Activated CD4-positive, alpha-beta T cell treated with anti-CD3 and anti-CD28 coated beads, Interleukin-2, amount 50 U/mL, for 24 hours (primary cell): ENCODE measurements at places on chromosomes 1 and 21.

- no peak for DNase-seq
Observed at GRCh38 chr1:205247130-205247921, 19.6 kb downstream of the TMCC2 start.

- no peak for DNase-seq
Observed at GRCh38 chr1:4915154-4915553, 260.7 kb downstream of the AJAP1 start.

DNA sequence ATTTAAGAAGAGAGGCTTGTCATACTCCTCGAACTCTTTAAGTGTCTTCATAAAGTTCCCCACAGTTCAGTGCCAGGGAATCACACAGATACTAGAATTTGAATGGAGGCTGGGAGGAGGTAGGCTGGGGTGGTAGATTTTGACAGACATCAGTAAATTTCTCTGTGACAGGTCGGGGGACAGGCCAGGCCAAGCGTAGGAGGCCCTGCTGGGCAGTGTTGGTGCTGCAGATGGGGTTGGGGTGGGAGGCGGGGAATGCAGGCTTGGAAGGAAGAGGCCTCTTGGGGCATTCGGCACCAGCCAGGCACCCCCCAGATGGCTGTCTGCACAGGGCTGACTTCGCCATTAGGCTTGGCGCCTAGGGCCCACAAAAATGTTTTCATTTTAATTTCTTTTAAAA, 84.0 kb downstream of the MAN1C1 start:
- no peak for DNase-seq

GRCh38 chr1:43577655-43578542, 47.2 kb downstream of the PTPRF start:
- no peak for DNase-seq

GRCh38 chr1:235077571-235078479, 50.8 kb downstream of the TOMM20 start:
- DNase-seq, result no peak

- no peak for DNase-seq
Observed at GRCh38 chr1:6996371-6996770, 211.1 kb downstream of the CAMTA1 start.

DNA sequence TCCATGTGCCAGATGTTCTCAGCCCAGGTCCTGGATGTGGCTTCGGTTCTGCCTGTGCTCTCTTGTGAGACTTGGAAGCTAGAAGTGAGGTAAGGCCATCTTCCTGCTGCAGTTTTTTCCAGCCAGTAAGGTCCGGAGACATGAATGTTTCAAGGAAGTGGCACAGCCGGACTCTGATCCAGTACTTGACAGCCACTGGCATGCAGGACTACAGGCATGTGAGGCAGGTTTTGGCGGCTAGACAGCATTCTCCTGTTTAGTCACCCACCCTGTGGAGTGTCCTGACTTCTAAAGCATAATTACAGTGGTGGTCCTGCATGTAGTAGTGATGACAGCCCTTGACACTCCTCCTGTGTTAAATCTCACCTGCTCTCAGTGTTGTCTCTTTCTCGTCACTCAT, 72.3 kb downstream of the TNFSF4 start:
- no peak for DNase-seq

DNA sequence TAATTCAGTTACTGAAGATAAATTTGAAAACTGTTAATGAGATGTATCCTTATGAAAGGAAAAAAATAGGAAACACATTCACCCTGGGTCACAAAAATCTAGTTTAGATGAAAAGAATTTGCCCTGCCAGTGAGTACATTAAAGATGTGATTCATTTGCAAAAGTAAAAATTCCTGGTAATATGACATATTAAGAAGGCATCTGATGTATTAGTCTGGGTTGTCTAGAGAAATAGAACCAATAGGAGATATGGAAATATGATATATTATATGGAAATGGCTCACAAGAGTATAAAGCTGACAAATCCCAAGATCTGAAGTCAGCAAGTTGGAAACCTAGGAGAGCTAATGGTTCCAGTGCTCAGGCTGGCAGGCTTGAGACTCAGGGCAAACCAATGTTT, 153.8 kb downstream of the MRPL39 start:
- DNase-seq, result no peak

DNA sequence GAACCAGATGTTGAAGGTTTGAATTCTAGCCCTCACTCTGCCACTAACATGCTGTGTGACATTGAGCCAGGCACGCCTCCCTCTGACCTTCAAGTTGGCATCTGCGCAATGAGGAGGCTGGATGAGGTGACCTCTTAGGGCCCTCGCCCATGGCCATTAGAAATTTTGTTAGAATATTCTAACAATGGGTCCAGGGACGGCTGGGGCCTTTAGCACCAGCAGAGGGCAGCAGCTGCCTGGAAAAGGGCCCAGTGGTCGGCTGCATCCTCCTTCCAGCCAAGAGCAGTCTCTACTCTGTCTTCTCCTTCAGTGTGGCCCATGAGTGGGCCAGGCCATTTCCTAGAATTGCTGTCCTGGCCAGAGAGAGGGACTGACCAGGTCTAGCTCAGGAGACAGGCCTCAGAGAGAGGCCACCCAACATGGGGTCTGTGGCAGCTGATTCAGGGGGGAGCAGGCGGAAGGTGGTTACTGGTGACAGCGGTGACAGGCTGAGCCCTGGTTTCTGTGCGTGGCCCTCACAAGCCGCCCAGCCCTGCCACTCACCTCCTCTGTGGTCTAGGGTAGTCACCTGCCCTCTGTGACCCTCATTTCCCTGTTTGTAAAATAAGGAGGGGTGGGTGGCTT, 101.3 kb upstream of the ACTL8 start:
- no peak for DNase-seq

DNA sequence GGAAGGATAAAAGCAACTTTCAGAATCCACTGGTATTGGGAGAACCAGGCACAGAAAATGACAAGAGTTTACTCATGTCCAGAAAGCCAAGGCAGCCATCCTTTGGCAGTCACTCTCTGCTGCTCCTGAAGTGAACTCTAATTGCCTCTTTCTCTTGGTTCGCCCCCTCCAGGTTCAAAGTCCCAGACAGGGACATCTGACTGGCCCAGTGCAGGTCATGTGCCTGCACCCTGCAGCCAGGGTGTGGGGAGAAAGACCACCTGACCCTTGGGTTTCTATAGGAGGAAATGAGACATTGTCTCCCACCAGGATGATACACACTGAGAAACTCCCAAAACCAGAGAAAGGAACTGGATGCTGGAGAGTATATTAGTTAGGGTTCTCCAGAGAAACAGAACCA, 103.9 kb upstream of the SYT6 start:
- DNase-seq, result no peak

DNA sequence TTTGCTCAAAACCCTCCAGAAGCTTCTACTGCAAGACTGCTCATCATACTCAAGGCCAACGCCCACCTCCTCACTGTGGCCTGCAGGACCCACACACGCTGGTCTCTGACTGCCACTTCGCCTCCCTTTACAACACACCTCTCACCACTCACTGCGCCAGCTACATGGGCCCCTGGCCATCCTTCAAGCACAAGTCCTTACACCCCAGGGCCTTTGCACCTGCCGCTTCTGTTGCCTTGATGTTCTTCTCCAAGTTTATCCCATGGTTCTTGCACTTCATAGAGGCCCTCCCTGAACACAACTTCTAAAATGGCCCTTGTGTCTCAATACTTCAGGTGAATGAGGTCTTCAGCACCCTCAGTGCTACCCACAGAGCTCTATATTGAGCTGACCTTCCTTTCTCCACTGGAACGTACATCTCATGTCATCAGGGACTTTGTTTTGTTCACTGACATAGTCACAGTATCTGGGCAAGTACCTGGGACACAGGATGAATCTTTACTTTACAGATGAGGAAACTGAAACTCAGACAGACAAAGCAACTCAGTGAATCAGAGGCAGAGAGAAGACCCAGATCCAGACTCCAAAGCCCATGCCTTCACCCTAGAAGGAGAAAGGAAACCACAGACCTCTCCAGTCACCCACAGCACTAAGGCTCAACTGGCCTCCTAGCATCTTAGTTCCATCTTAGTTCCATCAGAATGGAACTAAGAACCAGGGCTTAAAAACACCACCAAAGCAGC, 34.7 kb upstream of the CLSTN1 start:
- no peak for DNase-seq

DNA sequence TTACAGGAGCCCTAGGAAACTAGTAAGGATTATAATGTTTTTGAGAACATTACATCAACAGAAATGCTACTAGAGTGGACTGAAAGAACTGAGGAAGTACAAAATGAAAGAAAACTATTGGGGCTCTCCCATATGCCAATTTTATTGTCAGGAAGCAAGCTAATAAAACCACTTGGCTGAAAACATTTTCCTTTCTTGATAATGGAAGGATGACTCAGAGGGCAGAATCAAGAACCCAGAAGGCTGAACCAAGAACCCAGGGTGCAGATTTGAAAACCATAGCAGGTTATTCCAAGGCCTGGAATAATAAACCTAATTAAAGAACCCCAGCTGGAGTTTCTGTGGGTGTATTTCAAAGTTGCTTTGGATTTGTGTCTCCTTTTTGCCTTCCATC, 70.7 kb downstream of the RPE65 start:
- no peak for DNase-seq

GRCh38 chr1:214372092-214372491, 91.1 kb downstream of the SMYD2 start:
- no peak for DNase-seq

DNA sequence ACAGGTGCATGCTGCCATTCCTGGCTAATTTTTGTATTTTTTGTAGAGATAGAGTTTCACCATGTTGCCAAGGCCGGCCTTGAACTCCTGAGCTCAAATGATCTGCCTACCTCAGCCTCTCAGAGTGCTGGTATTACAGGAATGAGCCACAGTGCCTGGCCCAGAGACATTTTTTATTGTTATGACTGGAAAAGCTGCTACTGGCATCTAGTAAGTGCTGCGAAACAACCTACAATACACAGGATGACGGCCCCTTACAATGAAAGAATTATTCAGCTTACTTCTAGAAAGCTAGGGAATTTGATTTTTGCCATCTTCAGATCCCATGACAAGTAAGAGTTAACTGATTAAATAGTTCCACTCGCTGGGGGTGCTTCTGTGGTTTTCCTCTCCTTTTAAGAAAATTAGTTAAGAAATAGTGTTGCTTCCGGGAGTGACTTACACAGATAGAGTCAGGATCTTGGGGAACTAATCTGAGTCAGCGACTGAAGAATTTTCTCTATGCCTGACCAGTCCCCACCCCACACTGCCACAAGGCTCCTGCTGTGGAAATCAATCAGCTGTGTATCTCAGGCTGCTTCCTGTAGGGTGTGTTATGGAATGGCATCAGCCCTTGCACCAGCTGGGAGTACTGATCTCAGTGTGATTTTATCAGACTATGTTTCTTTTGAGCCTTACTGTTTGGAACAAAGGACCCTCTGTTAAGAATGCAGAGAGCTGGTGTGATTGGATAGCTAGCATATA, 93.0 kb upstream of the BMP8A start:
- DNase-seq, result no peak
